NAMALWA (cell line): ENCODE measurements at places on chromosomes 11 and 22.

DNA sequence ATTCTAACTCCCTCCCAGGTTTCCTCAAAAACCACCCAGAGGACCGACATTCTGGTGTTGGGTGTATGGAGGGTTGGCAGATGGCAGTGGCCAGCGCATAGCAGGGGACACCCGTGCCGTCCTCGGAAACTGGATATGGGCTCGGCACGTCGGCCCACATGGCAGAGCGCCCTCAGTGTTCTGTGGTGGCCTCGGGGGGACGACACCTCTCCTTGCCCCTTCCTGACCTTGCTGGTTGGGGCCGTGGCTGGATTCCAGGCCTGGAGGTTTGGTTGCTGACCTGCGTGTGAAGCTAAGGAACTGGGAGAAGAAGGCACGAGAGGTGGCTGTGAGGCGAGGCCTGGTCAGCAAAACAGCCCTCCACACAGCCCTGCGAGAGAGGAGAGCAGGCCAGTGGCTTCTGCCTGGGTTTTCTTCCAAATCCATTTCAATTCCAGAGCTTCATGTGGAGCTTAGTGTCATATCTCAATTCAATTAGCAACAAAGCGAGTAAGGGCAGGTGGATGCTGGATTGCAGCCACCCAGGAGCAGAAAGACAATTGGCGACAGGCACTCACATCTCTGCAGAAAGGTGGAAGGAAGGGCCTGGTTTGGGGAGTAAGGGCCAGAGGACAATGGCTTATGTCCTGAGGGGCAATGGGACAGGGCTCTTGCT lies 478.4 kb downstream of the BRD1 start:
- no peak for DNase-seq

DNA sequence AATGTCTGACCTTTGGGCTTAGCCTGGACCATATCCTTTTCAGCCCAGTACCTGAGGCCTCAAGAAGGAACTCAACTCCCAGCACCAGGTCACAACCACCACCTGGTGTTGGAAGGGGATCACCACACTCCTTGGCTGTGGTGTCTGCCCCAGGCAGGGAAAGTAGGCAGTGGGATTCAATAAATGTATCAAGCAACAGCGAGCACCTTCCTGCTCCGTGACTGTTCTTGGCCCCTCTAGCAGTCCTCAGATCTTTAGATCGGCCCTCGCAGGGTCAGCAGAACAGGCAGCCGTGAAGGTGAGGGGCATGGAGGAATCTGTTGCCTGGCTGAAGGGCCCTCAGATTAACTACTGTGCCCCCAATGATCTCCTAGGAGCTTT lies 15.9 kb downstream of the ARFGAP2 start:
- DNase-seq: no peak

DNA sequence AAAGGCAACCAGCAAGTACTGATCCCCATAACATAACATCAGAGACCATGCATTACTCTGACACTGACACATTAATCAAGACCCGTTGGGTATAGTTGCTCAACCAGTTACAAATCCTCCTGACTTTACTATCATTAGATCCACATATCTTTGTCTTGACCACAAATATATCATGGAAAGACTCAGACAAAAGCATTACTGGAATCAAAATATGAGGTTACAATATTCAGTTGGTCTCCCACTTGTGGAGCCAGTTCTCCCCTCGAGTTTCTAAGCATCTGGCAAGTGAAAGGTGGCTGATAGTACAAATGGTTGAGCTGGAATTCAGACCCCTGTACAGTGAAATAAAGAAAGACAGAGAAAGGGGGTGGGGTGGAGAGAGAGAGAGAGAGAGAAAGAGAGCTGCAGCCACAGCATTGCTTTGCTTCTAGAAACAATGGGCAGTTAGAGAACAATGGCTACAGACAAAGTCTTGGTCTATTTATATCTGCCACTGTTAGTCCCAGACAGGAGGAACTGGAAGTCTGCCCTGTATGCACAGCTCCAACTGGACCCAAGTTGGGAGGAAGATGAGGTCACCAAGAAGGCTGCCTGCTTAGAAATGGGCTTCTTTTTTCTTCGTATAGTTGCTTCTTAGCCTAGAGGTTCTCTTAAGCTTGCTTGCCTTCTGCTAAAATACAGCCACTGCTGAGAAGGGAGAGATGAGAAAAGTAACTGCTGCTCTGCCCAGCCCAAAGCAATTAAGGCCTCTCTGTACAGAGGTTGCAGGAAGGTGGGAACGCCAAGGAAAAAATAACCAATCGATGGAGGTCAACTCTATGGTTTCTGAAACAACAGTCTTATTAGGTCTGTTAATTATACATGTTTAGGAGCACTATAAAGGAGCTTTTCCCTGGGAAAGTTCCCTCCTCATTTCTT lies 85.5 kb downstream of the ETS1 start:
- no peak for DNase-seq

DNA sequence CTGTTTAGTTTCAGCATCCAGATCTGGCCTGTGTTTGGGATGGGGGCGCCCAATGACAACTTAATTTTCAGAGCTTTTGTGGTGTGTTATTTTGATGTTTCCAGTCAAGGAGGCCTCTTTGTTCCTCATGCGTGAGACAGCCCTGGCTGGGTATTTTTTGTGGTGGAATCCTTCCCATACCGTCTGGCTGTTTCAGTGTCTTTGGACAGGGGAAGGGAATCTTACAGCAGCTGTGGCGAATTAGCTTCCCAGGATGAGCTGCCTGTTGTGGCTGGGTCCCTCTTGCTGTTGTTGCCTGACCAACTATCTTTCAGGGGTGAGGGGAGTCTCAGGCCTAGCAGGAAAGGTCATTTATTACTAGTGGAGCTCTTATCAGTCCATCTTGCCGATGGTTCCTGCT lies 138.8 kb downstream of the ARHGAP20 start:
- no peak for DNase-seq

- no peak for DNase-seq
Measured at GRCh38 chr11:133343951-133344350, 188.3 kb downstream of the OPCML start.

- DNase-seq: peak; percentile 62
Measured at GRCh38 chr11:6755303-6755952, 16.3 kb downstream of the OR2AG2 start.

GRCh38 chr11:62556875-62557631 lies 10.4 kb upstream of the AHNAK start:
- peak; percentile 44 for DNase-seq

DNA sequence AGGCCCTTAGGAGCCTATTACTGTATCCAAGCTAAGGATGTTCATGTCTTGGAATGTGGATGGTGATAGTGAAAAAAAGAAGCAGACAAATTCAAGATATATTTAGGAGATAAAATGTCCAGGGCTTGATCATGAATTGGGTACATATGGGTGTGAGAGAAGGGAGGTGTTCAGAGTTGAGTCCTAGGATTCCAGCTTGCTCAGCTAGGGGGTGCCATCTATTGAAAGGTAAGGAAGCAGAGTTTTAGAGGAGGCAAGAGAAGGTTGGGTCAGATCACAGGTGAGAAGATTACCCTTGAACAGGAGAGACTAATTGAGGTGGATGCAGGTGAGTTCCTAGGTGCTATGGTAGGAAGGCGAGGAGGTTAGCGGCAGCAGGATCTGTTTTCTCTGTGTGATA lies 60.5 kb downstream of the GRAMD1B start:
- no peak for DNase-seq

GRCh38 chr11:84319863-84320262 lies 1033.7 kb upstream of the CCDC90B start:
- no peak for DNase-seq

DNA sequence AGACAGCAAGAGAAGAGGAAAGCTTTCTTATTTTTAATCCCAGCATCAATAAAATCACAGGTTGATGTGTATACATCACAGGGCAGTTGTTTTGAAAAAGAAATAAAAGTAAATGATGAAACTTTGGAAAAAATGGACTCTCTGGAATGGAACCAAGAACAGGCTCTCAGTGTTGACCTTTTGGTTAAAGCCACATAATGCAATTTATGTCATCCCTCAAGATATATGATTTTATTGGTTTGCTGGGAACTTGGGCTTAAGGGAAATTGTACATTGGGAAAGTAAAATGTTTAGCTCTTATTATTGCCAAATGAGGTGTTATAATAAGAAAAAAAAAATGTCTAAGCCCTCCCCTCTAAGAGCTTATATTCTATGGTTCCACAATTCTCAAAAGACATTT lies 139.8 kb upstream of the MTNR1B start:
- DNase-seq: no peak

DNA sequence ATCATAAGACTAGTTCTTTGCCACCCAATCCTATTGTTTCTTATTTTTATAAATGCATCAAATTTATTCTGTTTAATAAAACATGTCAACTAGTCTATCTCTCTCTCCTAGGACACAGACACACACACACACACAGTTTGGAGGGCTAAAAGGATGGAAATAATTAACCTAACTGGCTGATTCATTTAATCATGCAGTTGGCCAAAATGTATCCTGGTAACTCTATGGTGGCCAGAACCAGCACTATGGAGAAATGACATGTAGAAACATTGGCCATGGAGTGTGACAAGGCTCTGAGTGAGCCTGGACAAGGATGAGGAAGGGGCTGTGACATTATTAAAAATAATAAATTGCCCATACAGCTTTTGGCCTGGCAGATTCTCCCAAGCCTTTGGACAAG lies 64.1 kb downstream of the CLPB start:
- no peak for DNase-seq

- no peak for DNase-seq
Measured at GRCh38 chr11:65210361-65210731, 28.6 kb downstream of the CAPN1 start.

DNA sequence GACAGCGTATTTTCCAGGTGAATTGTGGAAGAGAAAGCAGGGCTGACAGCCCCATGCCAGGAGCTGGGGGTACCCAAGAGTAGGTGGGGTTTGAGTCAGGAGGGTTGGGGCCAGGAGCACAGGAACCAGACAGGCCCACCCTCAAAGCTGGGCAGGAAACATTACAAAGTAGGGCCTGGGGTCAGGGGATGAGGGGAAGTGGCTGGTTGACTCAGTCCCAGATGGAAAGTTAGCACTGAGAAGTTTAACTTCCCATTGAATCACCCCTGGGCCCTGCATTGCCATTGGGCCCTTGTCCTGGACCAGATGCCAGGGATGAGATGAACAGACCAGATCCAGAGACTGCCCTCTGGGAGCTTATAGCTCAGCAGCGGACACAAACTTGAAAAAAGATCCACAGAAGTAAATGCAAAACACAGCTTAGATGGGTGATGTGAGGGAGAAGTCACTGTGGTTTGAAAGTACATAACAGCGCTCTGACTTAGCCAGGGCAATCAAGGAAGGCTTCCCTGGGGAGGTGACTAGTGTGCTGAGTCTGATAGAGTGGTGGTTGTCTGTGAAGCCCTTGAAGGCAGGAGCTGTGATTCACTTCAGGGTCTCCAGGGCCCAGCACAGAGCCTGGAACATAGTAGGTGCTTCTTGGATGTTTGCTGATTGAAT lies 2.2 kb downstream of the MAFF start:
- peak; percentile 45 for DNase-seq

- DNase-seq: no peak
Measured at GRCh38 chr11:9753021-9753420, 89.1 kb downstream of the SWAP70 start.

- DNase-seq: no peak
Measured at GRCh38 chr22:19164425-19164824, 14.1 kb downstream of the SLC25A1 start.

- DNase-seq: no peak
Measured at GRCh38 chr11:105969756-105970155, 52.3 kb downstream of the MSANTD4 start.

DNA sequence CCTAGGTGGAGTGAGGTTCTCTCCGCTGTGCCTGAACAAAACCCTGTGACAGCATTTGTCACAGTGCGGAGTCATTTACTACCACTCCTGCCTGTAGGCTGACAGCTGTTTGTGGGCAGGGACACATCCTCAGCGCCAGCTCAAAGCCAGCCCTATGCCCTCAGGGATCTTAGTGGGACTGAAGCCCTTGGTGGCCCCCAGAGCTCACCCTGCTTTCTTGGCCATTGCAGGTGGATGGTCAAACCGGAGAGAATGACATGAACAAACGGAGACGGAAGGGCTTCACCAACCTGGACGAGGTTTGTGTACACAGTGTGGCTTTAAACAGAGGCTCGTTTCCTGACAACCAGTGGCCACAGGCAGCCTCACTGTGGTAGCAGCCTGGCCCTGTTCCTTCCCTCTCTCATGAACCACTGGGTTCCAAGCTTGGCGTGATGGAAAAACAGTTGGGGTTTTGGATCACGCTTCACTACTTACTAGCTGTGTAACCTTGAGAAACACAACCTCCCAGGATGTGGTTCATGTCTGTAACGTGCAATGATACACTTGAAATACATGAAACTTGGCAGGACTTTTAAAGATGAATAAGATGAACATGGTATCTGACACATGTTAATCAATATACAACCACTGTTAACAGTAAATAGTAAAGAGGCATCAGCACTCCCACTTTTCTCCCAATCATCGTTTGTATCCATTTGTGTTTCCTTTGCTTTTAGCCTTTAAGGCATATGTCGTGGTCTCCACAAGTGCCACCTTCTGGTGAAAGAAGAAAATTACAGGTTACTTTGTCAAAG lies 125.8 kb downstream of the MICAL2 start:
- peak; percentile 70 for DNase-seq

DNA sequence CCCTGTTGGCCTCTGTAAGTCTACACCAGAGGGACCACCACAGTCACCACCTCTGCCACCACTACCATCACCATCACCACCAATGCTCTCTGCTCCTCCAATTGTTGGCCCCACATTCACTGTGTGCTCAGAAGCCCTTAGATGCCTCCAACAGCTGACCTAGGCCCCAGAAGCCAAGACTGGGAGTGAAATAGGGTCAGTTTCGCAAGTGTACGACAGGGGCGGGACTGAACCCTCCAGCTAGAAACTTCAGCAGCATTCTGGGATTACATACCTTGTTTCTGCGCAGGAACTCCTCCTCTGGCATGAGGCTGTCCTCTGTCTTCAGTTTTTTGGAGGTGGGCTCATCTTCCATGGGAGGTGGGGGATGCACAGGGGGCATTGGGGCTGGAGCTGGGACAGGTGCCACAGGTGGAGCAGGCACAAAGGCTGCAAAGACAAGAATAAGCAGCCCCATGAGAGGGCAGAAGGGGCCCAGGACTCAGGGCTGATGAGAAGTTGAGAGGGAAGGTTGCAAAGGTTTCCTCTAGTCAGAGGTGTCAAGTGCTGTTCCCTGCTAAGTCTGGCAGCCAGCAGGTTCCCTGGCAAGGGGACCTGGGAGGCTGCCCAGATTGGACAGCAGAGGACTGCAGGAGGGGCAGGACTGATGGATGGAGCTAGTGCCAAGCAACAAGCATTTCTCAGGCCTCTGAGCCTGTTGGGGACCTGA lies 10.2 kb upstream of the TBC1D10A start:
- DNase-seq: no peak

DNA sequence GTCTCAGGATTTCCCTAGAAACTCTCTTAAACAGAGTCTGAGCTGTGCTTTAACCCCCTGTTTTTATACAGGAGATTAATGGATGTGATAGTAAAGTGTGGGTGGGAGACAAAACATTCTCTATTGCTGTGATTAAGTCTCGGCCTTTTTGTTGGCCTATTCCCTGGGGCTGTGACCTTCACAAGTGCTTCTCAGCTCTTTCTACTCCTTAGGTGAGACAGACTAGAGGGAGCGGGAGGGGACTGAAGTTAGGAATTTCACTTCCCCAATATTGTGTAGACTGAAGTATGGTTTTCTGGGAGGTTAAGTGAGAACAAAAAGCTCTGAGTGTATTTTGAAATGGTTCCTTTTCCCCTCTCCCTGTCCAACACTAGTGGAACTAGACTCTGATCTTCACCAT lies 29.8 kb upstream of the OR8B8 start:
- no peak for DNase-seq
